ENCODE measurements at places on chromosomes 7 and 10. TPM values are rescaled to one million over a fixed set of nuclear protein-coding genes. Genes with fewer than 3 reads are reported as not detected.
A peak's percentile ranks its signal among the peaks of the same experiment; 100 is the strongest.

- DNase-seq = peak; percentile 21
These were observed 74.7 kb downstream of the ABCA13 start for GRCh38 chr7:48245751-48246472.

The TMEM213 gene
- not detected for total RNA-seq

DNA sequence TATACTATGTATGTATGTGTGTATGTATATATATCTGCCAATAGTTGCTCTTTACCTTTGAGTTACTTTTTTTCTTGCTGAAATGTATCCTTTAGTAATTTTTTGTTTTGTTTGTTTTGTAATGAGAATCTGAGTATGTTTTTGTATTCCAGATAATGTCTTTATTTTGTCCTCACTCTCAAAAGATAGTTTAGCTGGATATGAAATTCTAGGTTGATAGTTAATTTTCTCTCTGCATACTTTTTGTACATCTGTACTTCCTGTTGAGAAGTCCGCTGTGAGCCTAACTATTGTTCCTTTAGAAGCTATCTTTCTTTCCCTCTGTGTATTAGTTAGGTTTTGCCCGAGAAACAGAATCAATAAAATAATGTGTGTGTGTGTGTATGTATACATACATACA is 29.5 kb downstream of the BUB3 start:
- no peak for DNase-seq

GRCh38 chr10:68208424-68209042 is 23.4 kb downstream of the ATOH7 start:
- peak; percentile 62 for DNase-seq

GRCh38 chr7:35755711-35756110 is 45.1 kb upstream of the SEPTIN7 start:
- DNase-seq = no peak

GRCh38 chr10:13913897-13914296 is 327.1 kb downstream of the PRPF18 start:
- DNase-seq = no peak

DNA sequence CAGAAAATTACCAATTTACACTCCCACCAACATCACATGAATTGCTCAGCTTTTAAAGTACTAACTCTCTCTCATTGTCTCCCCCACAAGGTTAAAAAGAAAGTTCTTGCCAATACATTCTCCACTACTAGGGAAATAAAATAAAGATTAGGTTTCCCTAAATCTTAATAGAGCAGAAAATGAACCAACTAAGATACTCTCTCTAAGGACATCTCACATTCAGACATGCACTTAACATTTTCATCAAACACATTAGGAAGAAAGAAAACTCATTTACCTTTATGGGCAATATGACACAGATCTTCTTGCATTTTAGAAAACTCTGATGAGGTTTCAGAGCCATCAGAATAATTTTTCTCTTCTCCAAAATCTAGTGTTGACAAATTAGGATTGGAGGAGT is 104.1 kb upstream of the GSDME start:
- no peak for DNase-seq

DNA sequence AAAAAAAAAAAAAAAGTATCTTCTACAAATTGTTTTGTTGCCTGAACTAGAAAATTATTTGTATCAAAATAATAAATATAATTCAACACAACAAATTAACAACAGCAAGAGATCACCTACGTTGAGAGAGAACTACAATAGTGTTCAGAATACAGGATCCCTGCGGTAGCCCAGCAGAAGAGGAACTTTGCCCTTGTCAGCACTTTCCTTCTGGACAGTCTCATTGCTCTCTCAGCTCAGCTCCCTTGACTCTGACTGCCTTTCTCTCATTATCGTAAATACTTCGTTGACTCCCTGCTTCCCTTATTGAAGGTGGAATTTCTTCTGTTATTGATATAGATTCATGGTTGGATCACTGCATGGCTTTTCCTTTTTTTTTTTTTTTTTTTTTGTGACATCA is 469.5 kb upstream of the VSTM2A start:
- DNase-seq = no peak

All from glutamatergic neuron (in vitro differentiated cells).